ENCODE measurements at places on chromosomes 16 and 17.

DNA sequence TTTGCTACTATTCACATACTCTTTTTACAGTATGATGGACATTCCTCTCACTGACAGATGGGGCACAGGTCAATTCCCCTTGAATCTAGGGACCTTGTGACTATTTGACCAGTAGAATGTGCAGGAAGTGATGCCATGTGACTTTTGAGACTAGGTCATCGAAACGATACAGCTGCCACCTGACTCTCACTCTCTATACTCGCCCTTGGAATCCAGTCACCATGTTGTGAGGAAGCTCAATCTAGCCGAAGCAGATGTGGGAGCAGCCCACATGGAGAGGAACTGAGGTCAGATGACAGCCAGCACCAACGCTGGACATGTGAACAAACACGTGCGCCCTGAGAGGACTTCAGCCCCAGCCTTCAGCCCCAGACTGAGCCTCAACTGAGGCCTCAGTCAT lies 148.2 kb upstream of the CDC42EP4 start:
- no peak for DNase-seq

DNA sequence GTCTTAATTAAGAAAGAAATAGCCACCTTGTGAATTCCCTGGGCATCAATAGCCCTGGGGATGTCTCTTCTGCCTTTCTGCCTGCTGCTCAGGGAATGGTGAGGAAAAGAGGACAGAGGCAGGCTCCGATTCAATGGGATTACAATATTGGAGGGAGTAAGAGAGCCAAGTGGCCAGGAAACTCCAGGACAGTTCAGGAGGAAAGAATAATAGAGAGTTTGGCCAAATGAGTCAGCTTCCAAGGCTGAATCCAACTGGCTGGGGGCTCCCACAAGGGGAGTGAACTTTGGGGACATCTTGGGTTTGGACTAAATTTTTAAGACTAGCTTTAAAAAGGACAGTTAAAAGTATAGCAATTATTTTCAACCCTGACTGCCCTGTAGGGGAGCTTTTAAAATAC lies 235.8 kb upstream of the ASIC2 start:
- no peak for DNase-seq

DNA sequence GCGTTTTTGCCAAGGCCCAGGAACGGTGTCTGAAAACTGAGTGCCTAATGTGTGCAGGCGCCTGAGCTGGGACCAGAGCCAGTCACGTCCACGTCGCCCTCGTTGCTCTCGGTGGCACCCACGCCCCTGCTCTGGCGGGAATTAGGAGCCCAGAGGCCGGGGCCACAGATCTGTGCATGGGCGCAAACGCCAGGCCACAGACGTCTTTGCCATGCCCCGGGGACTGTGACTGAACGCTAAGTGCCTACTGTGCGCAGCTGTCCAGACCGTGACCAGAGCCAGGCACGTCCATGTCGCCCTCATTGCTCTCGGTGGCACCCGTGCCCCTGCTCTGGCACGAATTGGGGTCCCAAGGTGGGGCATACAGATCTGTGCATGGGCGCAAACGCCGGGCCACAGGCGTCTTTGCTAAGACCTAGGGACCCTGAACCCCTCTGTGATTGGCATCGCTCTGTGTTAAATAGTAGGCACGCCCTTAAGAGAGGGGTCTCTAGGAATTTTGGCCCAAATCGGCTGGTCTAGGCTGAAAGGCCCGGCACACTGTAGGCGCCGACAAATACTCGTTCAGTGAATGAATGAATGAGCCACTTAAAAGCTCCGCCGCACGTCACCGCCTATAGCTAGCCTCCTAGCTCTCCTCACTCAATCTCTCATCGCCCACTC lies 827 bp upstream of the UBALD1 start:
- no peak for DNase-seq

DNA sequence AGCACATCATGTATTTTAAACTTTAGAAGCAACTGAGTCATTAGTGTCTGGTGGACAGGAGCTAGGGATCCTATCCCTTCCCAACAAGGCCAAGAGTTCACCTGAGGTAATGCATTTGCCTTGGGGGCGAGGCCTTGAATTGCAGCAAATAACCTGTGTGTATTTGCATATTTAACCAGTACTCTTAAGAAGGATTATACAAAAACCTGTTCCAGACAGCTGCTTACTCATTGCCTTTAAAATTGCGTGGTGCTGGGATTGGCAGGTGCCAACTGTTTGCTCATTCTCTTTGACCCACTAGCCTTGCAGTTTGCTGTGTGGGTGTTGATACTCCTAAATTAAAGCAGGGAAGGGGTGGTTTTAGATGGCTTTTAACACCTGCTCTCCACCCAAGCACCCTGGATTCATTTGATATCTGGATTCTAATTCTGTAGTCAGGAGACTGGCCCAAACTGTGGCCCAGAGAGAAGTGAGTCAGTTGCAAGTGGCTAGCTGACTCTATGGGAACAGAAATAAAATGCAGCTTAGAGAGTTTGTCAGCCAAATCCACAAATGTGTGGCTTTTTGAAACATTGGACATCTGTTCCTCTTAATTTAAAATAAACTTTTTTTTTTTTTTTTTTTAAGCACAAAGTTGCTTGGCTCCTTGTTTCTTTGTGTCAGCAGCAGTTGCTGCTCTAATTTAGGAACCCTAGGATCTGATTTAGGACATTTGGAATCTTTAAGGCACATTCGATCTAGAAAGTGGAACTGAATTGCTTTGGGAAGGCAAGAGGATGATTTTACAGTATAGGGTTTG lies 46.9 kb downstream of the TUBD1 start:
- DNase-seq, result no peak

DNA sequence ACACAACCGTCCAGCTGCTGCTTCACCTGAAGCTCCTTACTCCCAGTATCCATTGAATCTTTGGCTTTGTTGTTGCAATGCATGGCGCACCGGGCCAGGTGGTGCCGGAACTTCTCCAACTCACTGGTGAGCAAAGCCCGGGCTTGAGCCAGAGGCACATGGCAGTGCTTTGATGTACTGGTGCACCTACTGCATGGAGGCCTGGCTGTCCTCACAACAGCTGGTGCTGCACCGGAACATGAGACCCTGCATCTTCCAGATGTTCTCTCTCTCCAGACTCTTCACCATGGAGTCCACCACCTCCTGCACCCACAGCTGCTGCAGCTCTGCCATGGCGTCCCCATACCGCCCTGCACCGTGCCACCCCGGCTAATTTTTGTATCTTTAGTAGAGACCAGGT lies 10.2 kb downstream of the TACO1 start:
- DNase-seq, result no peak

- peak; percentile 38 for DNase-seq
These were observed 59.6 kb downstream of the MAP2K6 start for GRCh38 chr17:69473841-69474831.

GRCh38 chr17:39601758-39602532 lies 5.8 kb downstream of the NEUROD2 start:
- no peak for DNase-seq

- DNase-seq, result no peak
These were observed 442.3 kb upstream of the MON1B start for GRCh38 chr16:76748461-76749348.

GRCh38 chr16:13997526-13997925 lies 73.6 kb upstream of the MRTFB start:
- no peak for DNase-seq
